ENCODE measurements at places on chromosomes 2 and 18.

DNA sequence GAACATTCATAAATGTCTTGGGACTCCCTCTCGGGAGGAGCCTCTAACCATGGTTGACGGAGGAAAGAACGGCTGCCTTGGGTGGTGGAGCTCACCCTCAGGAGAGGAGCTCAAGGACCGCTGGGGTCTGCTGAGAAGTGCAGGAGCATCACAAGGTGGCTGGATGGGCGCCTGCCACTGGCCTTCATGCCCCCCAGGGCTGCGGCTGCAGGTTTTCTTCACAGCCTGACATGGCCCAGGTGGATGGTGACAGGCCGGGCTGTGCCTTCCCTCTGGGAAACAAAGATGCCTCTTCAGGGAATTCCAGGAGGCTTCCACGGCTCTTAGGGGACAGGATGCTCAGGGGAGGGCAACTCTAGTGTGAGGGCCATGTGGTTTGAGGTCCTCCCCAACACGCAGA is 119.5 kb upstream of the PXDN start:
- no peak for DNase-seq

GRCh38 chr2:239816576-239817467 is 208.3 kb downstream of the NDUFA10 start:
- no peak for DNase-seq

GRCh38 chr2:60356346-60356745 is 197.1 kb downstream of the BCL11A start:
- DNase-seq = no peak

DNA sequence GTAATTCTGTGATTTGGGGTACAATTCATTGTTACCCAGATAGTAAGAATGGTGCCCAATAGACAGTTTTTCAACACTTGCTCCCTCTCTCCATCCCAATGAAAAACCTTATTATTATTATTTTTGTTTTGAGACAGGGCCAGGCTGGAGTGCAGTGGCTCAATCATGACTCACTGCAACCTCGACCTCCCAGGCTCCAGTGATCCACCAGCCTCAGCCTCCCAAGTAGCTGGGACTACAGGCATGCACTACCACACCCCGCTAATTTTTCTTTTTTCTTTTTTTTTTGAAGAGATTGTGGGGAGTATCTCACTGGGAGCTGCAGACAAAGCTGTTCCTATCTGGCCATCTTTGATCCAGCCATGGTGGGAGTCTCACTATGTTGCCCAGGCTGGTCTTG is 7.2 kb downstream of the TGFA start:
- no peak for DNase-seq

GRCh38 chr2:221845021-221845365 is 272.9 kb upstream of the EPHA4 start:
- no peak for DNase-seq

- peak; percentile 56 for DNase-seq
Observed at GRCh38 chr2:108215794-108216211, 24.0 kb upstream of the SULT1C3 start.

DNA sequence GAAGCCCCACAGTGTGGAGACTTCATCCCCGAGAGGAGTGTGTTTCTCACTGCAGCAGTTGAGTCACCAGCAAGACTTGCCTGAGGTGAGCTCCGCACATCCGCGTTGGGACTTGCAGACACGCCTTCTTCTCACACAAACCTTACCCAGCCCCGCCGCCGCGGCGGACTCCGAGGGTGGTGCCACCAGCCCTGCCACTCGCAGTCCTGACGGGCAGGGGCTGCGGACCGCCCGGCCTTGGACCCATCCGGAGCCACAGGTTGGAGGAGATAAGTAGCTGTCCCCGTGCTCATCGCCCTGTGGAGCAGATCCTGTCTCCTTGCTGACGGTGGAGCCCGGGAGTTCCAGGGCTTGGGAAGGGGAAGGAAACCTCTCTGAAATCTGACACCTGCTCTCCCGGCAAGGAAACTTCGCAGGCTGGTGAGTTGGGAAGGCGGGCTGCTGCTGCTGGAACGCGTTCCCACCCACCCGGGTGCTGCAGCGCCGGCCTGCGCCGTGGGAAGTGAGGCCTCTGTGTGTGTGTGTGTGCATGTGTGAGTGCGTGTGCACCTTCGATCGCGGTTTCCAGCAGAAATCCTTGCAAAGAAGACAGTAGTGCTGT is at the start of gene RAB27B:
Gene RAB27B, plus strand, starts transcription at position 197 of the 601 bp plus-strand sequence. CDS start 49,109 bp downstream, outside the sequence.
- DNase-seq = peak; percentile 95

GRCh38 chr2:227511239-227511930 is 39.4 kb downstream of the AGFG1 start:
- DNase-seq = no peak

GRCh38 chr2:88829607-88830463 is 138.4 kb downstream of the RPIA start:
- DNase-seq = no peak

GRCh38 chr2:237541243-237541642 is 25.1 kb upstream of the PRLH start:
- DNase-seq = no peak

GRCh38 chr2:74502720-74503505 is 3.5 kb upstream of the LBX2 start:
- peak; percentile 94 for DNase-seq

DNA sequence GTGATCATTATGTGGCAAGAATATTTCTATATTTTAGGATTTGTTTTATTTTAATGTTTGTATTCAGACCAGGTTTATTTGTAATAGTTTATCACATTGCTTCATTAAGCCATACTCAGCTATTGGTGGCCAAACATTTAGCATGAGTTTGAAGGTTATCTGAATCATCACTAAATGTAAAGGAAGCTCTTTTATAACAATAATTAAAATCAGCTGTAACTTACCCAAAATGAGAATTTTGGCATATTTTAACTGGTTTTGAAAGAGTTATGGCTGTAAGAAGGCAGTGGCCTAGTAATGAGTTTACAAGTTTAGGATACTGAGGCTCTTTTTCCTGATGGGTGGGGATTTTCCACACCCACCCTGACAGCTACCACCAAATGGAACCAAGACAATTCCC is 177.8 kb downstream of the EN1 start:
- DNase-seq = no peak

GRCh38 chr2:109335631-109336176 is 206.7 kb downstream of the SH3RF3 start:
- no peak for DNase-seq

DNA sequence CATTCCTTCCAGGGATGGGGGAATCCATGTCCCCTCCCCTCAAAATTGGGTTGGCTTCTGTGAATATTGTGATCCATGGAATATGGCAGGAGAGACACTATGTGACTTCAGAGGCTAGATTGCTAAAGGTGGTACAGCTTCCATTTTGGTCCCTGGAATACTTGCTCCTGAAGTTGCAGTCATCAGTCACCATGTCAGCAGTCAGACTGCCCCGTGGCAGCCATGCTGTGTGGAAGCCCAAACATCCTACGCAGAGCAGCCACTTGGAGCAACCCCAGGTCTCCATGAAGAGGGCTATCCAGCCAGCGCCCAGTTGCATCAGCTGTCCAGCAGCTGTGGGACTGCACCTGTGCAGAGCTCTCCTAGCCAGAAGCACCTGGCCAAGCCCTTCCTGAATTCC is 15.8 kb upstream of the KDSR start:
- DNase-seq = no peak

DNA sequence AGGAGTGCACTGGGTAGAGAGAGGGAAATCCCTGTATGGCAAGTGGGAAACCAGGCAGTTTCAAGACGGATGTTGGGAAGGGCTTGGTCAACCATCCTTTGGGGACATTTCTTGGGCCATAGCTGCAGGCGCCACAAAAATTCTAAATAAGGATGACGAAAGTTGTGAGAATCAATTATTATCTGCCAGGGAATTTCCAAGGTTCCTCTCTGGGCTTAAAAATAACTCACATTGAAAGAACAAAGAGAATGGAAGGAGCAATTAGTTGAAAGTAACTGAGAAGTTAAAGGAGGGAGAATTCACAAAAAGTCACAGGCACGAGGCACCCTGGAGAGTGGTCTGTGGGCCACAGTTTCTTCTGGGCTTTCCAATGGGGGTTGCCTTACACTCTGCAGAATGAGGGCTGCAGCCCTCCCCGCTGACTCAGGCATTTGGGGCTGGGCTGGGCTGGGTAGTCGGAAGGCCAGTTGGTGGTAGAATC is 195.7 kb downstream of the SMAD7 start:
- no peak for DNase-seq

DNA sequence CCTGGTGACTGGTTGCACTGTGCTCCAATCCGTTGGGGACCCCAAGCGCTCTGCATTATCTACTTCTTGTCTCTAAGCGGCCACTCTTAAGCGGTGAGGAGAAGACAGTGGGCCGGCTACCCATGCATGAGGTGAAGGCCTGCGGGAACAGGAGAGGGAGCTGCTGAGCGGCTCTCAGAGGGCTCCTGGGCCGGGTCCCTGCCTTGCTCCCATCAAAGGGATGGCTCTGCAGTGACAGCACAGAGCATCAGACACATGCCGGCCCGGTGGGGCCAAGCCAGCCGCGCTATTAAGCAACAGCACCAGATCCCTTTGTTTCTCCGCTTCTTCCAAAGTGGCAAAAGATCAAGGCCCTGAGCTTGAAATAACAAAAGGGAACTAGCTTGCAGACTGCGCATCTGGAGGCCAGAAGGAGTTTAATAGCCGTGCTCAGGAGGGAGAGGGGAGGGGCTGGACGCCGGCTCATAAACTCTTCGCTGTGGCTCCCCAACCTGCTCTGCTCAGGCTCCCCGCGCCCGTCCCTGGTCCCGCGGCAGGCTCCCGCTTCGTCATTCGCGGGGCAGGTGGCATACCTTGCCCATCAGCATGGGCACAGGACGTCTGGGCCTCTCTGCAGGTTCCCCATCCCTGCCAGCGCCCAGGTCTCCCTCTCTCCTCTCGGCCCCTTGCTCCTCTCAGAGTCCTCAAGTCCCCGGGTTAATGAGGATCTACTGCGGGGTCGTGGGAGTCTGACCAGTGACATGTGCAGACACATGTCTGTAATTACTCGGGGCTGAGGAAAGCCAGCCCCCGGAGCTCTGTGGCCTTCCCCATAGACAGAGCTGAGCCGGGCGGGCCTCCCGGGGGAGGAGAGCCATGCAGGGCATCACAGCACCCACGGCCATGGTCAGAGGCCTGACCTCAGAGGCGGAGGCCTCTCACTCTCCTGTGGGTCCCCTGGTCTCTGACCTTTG is 96.7 kb downstream of the ASB1 start:
- DNase-seq = no peak

DNA sequence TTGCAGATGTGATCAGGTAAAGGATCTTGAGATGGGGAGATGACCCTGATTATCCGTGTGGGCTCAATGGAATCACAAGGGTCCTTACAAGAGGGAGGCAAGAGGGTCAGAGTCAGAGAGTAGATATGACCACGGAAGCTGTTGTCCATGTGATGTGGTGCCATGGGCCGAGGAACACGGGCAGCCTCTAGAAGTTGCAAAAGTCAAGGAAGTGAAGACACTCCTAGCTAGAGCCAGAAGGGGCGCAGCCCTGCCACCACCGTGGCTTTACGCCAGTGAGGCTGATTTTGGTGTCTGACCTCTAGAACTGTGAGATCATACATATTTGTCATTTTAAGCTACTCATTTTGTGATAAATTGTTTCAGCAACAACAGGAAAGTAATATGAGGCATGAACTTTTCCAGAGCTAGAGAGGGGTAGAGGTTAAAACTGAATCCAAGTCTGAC is 114.4 kb downstream of the CAPN13 start:
- DNase-seq = no peak

DNA sequence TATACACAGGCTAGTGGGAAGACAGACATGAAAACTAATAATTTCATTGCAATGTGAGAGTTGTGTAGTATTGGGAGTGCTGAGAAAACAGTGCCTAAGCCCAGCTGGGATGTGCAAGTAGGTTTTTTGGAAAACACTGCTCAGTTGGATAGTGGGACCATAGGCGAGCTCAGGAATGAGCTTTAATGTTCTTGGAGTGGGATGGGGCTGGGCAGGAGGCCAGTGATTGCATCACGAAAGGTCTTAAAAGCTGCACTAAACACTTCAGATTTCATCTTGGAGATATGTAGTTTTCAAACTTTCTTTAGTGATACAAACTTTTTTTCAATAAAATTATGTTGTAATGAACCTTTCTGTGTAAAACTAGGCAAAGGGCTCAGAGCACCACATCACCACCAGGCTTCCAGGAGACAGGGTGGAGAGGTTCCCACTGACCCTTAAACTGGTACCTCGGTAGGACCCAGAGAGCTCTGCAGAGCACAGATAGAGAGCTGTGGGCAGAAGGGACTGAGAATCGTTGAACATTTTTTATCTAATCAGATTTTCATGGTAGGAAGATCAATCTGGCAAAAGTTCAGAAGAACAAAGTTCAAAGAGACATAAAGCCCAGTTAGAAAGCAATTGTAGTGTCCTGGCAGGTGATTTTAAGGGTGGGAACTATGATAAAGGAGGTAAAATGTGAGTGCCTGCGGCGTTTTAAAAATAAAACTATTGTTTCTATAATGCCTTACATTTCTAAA is 176.2 kb downstream of the TRABD2A start:
- no peak for DNase-seq

Measured in stomach (tissue), 19 donors.